Skin of body (tissue), 3 donors: ENCODE measurements at places on chromosomes 12 and 14. TPM values are rescaled to one million over a fixed set of nuclear protein-coding genes. Genes with fewer than 3 reads are reported as not detected.

- DNase-seq = no peak
Measured at GRCh38 chr12:105090361-105090760, 6.1 kb upstream of the ALDH1L2 start.

- no peak for DNase-seq
Measured at GRCh38 chr12:77559400-77560074, 271.2 kb upstream of the NAV3 start.

The LHX5 gene
- total RNA-seq = not detected

GRCh38 chr12:119692410-119692809 lies 24.5 kb downstream of the PRKAB1 start:
- no peak for DNase-seq

- no peak for DNase-seq
Measured at GRCh38 chr14:67679006-67679405, 4.6 kb upstream of the VTI1B start.

DNA sequence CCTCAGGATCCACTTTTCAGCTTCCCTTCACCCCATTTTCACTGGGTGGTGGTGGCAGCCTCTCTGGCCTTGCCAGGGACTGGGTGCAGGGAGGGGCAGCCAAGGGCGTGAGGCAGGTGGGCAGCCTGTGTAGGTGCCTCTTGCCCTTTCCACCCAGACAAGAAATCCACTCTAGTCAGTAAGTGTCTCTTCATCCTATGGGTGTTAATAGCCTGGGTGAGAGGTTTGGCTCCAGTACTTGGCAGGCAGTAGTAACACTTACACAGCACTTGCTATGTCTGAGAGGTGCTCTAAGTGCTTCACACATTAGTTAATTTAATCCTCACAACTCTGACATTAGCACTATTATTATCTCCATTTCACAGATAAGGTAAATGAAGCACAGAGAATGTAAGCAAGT lies 171.9 kb downstream of the EMP1 start:
- DNase-seq = no peak

DNA sequence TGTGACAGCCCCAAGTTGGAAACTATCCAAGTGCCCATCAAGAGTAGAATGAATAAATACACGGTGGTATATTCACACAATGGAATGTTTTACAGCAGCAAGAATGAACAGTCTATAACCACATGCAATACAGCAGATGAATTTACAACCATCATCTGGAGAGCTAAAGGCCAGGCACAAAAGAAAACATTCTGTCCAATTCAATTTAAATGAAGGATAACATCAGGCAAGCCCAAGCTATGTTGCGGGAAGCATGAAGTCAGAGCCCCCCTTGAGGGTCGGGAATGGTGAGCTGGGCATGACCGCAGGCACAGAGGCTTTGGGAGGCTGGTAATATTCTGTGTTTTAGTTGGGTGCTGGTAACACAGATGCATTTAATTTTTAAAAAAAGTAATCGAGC lies 76.0 kb downstream of the SYNE3 start:
- DNase-seq = no peak

The NIN gene
- 34.6 TPM for total RNA-seq

GRCh38 chr12:44307506-44308168 lies 471.8 kb downstream of the TMEM117 start:
- no peak for DNase-seq

The A2M gene
- total RNA-seq = 150 TPM

DNA sequence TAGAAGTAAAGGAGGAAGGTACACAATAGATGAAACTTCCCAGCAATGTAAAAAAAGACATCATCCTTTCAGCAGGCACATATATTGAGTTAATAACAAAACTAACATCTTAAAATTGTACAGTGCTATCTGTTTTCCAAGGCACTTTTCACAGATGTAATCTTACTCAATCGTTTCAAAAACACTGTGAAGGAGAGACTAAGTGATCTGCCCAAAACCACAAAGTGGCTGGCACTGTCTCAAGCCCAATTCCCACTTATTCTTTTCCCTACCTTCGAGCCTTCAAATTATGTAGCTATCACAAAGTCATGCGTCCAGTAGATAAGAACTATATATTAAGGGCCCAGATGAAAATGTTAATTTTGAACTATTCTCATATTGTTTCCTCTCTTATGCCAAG lies 193.6 kb upstream of the RASSF8 start:
- no peak for DNase-seq

- peak; percentile 4 for DNase-seq
Measured at GRCh38 chr14:84975241-84975902, 554.6 kb upstream of the FLRT2 start.

DNA sequence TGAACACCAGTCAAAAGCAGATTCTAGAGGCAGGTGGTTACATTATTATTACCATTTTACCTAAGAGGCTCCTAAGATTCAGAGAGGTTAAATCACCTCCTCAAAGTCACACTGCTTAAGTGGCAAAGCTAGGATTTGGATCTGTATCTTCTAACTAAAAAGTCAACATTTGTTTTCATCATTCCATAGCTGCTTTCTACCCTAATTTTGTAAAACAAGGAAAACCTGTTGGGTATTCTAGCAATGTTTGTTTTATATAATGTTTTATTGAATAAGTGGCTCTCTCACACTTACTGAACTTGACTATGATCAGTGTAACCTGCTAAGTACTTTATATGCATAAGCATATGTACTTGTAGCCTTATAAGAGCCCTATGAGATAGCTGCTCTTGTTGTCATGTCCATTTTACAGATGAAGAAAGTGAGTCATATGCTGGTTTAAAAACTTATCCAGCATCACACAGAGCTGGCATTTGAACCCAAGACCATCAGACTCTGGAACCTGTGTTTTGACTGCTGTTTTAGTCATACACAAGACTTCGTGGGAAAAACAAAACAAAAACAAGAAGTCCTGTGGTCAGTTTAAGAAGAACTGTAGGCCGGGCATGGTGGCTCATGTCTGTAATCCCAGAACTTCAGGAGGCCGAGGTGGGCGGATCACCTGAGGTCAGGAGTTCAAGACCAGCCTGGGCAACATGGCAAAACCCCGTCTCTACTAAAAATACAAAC lies 31.7 kb upstream of the EVL start:
- DNase-seq = no peak

The SRRM4 gene
- total RNA-seq = 0.10 TPM

- DNase-seq = no peak
Measured at GRCh38 chr12:92297405-92297804, 151.8 kb upstream of the BTG1 start.

The ANKS1B gene
- 10.7 TPM for total RNA-seq

DNA sequence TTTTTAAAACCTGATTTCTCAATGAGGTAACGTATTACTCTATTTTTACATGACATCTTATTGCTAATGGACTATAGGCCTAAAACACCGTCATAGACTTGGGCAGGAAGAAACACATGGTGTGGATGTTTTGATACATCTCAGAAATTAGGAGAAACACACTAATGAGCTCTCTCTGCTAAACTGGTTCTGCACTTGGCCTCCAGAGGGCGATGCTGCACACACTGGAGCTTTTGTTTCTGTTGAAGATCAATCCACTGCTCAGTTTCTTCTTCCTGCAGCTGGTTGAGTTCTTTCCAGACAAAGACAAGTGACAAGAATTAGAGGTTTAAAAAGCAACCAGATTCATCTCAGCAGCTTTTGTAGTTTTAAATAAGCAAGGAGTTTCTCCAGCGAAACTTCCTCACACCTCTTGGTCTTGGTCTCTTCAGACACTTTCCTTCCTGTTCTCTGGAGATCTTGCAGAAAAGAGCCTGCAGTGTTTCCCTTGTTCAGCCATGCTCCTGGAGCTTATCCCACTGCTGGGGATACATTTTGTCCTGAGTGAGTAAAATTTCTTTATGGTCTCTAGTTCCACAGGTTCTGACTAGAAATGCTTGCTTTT lies 178.5 kb upstream of the OR4E1 start:
- no peak for DNase-seq

The CCDC196 gene
- not detected for total RNA-seq

The VAMP1 gene
- 7.0 TPM for total RNA-seq

DNA sequence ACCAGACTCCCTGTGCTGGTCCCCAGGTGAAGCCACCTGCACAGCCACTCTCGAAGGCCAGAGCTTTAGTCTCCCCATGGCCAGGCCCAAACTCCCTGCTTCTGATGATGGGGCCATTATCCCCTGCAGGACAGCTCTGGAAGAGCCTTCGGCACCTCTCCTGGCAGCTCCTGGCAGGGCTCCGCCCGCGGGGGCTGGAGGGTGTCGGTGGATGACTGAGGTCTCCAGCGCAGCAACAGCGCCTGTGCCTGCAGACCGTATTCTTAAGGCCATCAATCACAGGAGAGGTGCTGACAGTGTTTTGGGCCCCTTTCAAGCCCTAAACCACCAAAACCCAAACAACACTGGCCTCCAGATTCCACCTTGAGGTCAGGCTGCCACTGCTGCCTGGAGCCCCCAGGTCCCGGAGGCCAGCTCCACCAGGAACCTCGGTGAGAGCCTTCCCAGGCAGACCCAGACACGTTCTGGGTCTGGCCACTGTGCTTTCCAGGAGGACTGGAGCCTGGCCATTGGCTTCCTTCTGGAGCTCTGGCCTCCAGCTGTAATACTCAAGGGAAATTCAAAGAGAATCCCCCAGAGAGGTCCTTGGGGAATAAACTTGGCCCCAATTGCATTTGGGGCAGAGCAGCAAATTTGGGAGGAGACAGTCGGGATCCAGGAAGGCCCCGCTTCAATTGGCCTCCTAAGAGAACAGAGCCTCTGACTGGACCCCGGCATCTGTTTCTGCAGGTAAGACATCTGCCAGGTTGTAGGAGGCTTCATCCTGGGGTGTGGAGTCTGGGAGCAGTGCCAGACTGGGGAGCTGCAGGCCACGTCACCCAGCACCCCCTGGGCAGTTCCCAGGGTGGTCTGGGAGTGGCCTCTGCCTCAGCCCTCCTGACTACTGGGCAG lies 210.6 kb upstream of the RTL1 start:
- no peak for DNase-seq
